Right ventricle myocardium superior (tissue), 1 donor: ENCODE measurements at places on chromosomes 6 and 20. TPM values are rescaled to one million over a fixed set of nuclear protein-coding genes. Genes with fewer than 3 reads are reported as not detected.

The SUN5 gene
- total RNA-seq: not detected

The BMP7 gene
- total RNA-seq: 23.2 TPM

- no peak for DNase-seq
Measured at GRCh38 chr6:28525496-28526039, at the start of gene GPX5. Gene GPX5, plus strand, starts transcription at chr6:28525881. Its CDS starts 133 bp downstream, at chr6:28526014.

The BMP5 gene
- 2.4 TPM for total RNA-seq

GRCh38 chr20:40666336-40666735, 22.7 kb downstream of the MAFB start:
- no peak for DNase-seq

DNA sequence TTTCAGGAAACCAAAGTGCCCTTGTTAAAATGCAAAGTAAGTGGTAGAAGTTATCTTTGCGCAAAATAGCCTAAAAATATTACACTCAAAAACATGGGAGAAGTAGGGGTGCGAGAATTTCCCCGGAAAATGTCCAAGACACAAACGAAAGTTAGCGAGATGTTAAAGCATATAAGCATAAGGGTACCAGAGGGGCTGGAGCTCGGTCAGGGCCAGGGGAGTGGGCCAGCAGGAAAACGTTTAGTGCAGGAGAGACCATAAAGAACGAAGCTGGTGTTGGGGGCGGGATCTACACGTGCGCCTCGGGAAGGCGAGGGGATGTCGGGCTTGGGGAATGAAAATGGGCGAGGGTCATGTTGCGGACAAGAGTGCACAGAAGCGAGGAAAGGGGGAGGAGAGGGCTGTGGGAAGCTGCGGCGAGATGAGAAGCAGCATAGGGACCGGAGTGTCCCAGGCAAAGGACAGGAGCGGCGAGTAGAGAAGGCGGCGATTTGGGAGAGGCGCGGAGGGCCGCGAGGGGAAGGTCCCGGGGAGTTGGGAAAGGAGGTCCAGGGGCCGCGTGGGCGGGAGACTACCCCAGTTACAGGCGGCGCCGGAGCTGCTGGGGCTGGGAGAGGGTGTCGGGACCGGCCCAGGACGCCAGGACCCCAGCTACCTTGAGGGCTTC, 600 bp downstream of the XPO5 start:
- no peak for DNase-seq

GRCh38 chr6:105178110-105178509, 1.7 kb downstream of the POPDC3 start:
- DNase-seq: no peak

The AVP gene
- 0.51 TPM for total RNA-seq

GRCh38 chr6:117555882-117556498, 46.3 kb downstream of the GOPC start:
- DNase-seq: no peak

GRCh38 chr20:63836458-63837344, 5.6 kb upstream of the ZBTB46 start:
- no peak for DNase-seq

The C6orf15 gene
- not detected for total RNA-seq

GRCh38 chr6:10412461-10413261, 2.2 kb downstream of the TFAP2A start:
- DNase-seq: peak; percentile 38

The ELOVL4 gene
- total RNA-seq: 0.13 TPM

DNA sequence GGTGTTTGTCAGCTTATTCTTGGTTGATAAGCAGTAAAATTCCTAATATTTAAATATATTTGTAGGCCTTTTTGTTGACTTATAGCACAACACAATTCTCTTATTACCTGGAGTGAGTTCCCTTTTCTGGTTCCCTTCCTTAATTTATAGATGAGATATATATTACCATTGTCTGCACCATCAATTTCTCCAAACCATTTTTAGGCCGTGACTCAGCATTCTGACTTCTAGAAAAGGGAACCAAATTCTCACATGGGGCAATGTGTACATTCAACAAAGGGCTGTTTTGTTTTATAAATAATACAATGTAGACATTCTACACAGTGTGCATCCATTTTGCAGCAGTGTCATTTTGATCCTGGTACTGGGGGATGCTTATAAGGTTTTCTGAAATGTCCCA, 52.8 kb downstream of the NCOA7 start:
- no peak for DNase-seq

The PRND gene
- total RNA-seq: not detected

GRCh38 chr20:6765469-6766058, 1.9 kb upstream of the BMP2 start:
- DNase-seq: no peak

The OPRM1 gene
- total RNA-seq: not detected

- DNase-seq: peak; percentile 45
Measured at GRCh38 chr6:22108199-22108598, 188.6 kb downstream of the PRL start.

DNA sequence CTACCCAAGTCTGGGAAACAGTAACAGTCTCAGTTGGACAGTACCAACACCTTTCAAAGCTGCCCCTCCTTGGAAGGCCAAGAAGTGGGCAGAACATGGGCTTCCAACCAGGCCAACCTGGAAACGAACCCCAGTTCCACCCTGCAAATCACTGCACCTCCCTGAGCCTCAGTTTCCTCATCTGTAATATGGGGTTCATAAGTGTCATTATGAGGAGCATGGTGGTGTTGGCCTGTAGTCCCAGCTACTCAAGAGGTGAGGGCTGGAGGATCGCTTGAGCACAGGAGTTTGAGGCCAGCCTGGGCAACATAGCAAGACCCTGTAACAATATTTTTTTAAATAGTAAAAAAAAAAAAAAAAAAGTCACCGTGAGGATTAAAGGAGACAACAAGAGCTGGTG, 34.5 kb downstream of the C20orf203 start:
- DNase-seq: no peak

DNA sequence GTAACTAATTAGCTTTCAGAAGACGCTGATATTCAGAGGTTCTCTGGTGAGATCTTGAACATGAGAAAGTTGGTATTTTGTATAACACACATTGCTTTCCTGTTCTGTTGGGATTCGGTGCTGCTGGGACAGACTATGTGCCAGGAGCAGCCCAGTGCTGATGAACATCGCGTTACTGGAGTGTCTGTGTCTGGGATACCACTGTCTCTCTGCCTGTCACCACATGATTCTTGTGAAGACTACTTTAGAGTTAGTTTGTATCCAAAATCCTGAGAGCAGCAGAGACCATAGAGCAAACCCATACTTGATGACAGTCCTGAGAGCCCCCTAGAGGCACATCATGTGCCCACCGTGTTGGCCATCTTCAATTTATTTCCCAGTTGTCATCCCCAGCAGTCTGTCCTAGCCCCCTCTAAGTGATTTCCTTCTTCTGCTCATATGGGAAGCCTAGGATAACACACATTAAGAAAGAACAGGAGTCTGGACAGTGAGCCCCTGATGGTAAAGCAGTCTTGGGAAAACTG, 41.8 kb upstream of the TINAG start:
- no peak for DNase-seq

DNA sequence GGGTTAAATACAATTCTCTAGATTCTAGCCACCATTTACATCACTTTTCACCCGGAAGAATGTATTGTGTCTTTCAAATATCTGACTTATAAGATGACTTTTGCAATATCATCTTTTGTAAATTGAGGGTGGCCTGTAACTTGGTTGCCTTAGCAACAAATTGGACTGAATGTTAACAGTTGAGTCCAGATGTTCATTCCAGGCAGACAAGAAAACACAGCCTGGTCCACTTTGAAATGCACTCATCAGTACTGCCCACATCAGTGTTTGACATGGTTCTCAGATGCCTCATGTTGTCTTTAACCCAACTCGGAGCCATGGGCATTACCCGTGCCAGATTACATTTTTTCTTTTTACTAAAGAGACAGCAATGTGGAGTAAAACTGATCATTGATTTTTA, 781.6 kb upstream of the CHD6 start:
- no peak for DNase-seq

- DNase-seq: no peak
Measured at GRCh38 chr20:41222296-41222695, 85.0 kb downstream of the PLCG1 start.

The MAS1 gene
- total RNA-seq: not detected

- DNase-seq: peak; percentile 85
Measured at GRCh38 chr6:167745670-167746389, 80.9 kb upstream of the AFDN start.

- no peak for DNase-seq
Measured at GRCh38 chr6:35922139-35922554, 1.2 kb upstream of the SRPK1 start.

DNA sequence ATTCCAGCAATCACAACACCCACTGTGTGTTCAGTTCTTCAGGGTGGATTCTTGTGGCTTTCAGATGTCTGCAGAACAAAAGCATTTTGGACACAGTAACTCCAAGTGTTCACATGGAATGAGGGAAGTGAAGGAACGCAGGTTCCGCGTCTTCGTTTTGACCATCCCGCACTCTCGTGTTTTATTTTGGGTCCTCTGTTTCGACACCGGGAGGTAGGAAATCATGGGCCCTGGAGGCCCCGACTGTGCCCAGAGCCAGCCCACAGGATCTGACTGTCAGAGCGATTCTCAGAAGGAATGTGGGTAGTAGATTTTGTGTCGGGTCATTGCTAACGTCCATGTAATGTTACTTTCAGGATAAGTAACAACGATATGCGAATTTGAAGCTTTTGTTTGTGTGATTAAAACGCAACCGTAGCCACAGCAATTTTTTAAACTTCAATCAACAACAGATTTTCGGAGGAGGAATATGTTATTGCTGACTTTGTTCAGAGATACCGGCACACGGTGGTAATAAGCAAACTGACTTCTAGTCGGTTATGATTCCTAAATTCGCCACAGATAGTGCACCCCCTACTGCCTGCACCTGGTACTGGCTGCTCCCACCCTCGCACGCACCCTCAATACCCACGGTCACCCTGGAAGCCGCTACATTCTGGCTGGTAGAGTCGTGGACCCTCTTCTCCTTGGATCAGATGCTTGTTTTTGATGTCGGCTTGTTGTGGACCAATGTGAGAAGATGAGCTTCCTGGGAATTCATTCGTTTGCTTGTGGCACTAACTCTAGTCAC, 10.5 kb downstream of the NPEPL1 start:
- peak; percentile 18 for DNase-seq

The CST4 gene
- total RNA-seq: not detected

- DNase-seq: no peak
Measured at GRCh38 chr20:1338801-1339200, 9.9 kb upstream of the SDCBP2 start.

DNA sequence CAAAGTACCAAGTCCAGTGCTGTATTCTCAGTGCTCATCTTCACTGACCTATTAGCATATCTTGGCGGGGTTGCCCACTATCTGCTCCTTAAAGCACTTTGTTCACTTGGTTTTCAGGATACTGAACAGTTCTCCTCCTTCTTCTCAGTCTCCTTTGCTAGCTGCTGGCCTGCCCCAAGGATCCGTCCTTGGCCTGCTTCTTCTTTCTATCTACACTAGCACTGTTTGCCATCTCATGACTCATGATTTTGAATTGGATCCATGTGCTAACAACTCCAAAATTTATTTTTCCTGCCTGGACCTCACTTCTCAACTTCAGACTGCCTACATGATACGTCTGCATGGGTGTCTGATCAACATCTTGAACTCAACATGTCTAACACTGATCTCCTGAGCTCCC, 15.5 kb downstream of the TPD52L1 start:
- peak; percentile 55 for DNase-seq

The RAET1L gene
- not detected for total RNA-seq

GRCh38 chr6:96939007-96939805, 14.7 kb downstream of the KLHL32 start:
- no peak for DNase-seq

The GNMT gene
- 2.3 TPM for total RNA-seq

- DNase-seq: no peak
Measured at GRCh38 chr6:13409991-13410390, 77.4 kb downstream of the GFOD1 start.
